Spleen (tissue), 13 donors: ENCODE measurements at places on chromosomes 5 and 9. TPM values are rescaled to one million over a fixed set of nuclear protein-coding genes. Genes with fewer than 3 reads are reported as not detected.

The PSAT1 gene
- 6.8 TPM for total RNA-seq

The SURF4 gene
- 88.9 TPM for total RNA-seq

DNA sequence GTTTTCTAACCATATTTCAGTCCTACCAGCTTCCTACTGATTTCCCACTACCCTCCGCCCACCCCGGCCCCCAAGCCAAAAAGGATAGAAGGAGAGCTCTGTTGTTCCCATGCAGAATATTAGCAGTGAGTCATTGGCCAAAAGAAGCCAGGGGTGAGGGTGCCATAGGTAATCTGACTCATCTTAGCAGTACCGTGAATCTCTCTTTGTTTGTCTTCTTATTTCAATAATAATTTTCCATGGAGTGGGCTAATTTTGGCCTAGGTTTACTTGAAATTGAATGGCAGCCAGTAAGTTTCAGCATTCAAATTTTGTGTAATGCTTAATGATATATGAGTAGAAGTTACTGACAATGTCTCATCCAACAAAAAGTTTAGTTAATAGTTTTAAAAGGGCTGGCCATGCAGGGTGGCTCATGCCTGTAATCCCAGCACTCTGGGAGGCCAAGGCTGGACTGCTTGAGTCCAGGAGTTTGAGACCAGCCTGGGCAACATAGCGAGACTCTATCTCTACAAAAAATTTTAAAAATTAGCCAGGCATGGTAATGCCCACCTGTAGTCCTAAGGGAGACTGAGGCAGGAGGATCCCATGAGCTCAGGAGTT lies 74.2 kb downstream of the C9orf152 start:
- no peak for DNase-seq

- DNase-seq: no peak
Measured at GRCh38 chr5:36365896-36366295, 64.2 kb upstream of the RANBP3L start.

DNA sequence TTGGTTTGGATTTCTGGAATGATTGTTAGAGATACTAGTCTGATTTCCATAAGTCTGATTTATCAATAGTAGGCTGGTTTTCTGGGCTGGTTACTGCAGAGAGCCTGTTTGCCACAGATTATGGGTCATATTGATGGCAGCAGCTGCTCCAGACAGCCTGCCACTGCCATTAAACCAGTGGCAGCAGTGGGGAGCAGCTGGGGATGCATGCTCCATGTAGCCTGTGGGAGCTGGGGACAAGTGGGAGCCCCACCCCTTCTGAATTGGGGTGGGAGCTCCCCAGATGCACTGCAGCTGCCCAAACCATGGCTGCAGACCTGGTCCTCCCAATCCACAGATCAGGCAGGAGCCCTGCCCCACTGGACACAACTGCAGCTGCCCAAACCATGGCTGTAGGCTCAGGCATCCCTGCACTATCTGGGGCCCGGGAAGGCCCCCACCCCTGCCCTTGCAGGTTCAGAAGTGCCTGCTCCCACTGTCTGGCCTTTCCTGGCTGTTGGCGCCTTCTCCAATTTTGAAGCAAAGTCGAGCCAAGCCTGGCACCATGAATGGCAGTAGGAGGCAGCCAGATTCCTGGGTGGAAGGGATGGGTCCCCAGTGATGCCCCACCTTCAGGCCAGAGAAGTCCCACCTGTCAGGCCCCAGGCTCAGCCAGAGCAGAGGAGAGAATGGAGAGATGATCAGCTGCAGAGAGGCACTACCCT lies 402.9 kb upstream of the TYRP1 start:
- DNase-seq: no peak
